Mesenteric fat pad (tissue), 1 donor: ENCODE measurements at places on chromosomes 7 and 10.

DNA sequence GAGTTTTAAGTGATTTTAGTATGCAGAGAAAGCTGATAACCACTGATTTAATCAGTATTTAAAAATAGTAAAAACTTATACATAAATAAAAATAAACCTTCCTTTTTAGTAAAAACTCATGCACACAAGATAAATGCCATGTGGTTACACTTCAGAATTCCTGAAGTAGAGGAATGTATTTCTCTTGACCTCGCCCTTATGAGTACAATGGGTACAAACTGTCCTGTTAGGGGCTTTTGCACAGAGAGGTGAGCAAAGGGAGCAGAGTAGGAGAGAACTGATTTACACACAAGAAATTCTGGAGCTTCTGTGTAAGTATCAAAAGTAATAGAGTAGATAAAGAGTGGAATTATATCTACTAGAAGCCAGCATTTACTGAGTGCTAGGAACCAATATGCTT lies 279.6 kb downstream of the PPP1R3A start:
- no peak for DNase-seq

DNA sequence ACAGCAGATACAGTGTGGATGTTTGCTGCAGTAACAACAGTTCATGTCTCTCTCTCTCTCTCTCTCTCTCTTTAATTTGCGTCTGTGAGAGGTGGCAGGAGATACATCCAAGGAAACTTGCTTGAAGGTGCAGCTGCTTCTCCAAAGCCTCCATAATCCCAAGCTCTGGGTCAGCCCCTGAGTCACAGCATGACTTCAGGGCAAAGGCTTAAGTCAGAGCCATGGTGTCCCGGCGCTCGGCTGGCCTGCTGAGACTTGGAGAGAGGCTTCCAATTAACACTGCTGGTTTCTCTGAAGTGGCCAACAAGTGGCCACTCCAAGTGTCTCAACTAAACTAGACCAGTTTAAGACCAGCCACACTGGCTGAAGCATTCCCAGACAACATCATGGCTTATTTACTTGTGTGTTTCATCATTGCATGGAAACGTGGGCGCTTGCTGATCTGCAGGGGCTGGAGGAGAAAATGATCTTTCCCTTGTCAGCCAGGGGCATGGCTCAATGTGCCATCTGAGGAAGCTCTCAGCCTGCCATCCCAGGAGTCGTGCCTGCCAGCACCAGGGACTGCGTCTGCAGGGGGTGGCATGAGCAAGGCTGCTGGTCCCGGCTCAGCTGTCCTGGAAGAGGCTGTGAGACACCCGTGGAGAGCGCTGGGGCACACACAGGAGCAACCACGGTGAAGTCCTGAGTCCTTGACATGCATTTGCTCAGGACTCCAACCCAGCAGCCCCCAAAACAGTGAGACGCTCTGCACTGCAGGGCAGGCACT lies 254.2 kb downstream of the COBL start:
- no peak for DNase-seq

DNA sequence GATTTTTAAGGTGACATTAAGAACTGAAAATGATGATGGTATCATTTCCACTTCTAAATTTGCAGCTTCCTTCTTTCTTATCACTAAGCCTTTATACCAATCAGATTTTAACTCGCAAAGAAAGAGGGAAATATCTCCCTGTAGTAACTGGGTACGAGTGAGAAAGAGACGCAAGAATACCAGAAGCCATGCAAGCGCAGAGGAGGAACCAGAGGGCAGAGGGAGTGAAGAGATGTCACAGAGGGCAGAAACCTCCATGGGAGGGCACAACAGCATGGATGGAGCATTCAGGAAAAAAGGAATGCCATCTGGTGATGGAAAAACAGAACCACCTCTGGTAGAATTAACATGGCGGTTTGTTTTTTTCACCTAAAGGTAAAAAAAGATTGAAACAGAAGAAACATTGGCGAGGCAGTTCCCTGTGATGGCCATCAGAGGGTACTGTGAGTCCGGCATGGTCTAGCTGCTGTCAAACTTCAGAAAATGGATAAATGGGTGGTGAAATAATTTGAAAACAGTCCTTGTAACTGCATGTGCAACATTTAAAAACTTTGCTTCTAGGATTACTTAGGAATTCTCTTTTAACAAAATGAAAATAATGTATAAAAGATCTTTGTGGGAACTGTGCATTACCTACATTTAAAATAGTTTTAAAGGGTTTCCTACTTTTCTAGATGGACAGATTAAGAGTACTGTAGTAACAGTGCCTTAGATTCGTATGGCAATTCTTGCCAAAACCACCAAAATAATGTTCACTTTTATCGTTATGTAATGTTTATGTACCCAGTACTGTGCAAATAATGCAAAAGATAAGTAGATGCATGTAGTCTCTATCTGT lies 91.8 kb downstream of the ARHGAP12 start:
- DNase-seq: no peak

DNA sequence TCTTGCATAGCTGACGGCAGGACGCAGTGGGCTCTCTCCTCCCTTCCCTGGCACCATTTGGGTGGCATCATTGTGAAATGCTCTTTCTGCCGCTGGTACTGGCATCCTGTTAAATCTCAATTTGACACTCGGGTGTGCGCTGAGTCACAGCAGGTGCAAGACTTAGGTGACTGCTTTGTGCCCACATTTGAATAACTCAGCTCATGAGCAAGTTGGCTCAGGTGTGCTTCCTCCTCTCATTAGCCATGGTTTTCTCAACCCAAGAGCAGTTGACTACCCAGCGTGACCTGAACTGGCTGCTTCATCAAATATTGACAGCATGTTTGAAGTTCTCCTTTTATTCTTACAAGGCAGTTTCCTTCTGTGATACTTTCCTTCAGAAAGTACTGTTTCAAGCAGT lies 24.6 kb upstream of the NFE2L3 start:
- DNase-seq: no peak

DNA sequence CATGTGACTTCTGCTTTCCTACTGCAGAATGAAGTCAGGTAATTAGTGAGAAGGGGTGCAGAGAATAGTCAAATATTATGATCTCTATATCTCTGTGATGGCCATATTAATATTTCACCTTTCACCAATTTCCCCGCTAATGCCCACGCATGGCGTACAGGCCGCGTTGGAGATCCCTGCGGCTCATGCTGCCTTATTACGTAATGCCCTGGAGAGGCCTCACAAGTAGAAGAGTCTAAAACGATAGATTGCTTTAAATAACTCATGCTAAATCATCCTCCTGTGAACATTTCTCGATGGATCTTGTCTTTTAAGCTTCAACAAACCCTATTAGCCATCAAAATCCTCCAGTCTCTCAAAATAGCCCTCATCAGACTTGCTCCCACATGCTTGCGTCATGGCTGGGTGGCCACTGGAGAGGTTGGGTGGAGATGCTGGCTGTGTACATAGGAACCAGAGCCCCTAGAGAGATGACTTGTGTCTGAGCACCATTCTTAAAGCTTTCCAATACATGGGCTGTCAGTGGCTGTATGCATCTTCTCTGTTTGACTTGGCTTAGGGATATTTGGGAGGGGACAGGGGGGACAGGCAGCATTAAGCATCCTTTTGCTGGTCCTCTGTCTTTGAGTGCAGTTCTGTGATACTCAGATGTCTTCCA lies 79.5 kb upstream of the INSYN2A start:
- DNase-seq: no peak

- no peak for DNase-seq
Measured at GRCh38 chr10:31921031-31921430, 7.6 kb downstream of the ARHGAP12 start.
